ENCODE measurements at places on chromosomes 5 and 9. TPM values are rescaled to one million over a fixed set of nuclear protein-coding genes. Genes with fewer than 3 reads are reported as not detected.

DNA sequence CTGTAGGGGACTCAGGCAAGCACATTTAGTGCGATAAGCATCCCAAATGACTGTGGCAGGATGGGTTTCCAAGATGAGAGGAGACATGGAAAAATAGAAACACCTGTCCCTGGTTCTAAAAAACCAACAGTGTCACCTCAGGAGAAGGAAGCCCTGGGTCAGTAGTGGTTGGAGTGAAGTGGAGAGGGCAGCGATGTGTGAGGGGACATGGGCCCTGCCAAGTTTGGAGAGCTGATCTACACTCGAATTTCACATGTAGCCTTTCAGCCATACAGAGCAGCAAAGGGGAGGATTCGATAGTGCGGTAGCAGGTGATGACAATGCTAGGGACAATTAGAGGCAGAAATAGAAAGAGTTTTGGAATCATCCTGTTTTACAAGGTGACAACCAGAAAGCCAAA, 32.6 kb upstream of the LHX2 start:
- no peak for DNase-seq

GRCh38 chr5:80213466-80213865, 42.4 kb downstream of the SERINC5 start:
- no peak for DNase-seq

- no peak for DNase-seq
Measured at GRCh38 chr5:138929571-138929955, 54.4 kb upstream of the LRRTM2 start.

Gene F12
- 1.2 TPM for total RNA-seq

DNA sequence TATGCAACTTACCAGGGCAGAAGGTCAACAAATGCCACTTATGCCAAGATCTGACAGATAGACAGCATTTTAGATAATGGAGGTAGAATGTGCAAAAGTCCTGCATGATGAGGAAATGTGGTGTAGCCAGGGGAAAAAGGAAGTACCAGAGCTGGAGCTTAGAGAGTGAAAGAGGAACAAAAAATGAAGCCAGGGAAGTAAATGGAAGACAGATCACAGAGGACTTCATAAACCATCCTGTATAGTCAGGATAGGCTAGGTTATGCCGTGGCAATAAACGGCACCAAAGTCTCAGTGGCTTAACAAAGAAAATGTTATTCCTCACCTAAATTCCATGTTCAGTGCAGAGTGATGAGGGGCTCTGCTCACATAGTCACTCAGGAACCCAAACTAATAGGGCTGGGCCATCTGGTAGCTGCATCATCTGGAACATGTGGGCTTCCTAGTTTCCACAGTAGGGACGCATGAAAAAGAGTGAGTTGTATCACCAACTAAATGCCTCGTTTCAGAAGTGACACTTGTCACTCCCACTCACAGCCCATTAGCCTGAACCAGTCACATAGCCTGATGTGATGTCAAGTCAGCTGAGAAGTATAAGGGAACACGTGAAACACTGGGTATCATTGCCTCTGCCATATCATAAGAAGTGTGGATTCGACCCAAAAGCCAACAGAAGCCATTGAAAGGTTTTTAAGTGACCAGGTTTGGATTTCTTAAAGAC, 70.3 kb downstream of the SH3RF2 start:
- DNase-seq, result no peak

- DNase-seq, result no peak
Measured at GRCh38 chr5:79236362-79236969, 535 bp downstream of the JMY start.

- DNase-seq, result peak; percentile 15
Measured at GRCh38 chr5:122775550-122776542, 966 bp downstream of the SNX2 start.

DNA sequence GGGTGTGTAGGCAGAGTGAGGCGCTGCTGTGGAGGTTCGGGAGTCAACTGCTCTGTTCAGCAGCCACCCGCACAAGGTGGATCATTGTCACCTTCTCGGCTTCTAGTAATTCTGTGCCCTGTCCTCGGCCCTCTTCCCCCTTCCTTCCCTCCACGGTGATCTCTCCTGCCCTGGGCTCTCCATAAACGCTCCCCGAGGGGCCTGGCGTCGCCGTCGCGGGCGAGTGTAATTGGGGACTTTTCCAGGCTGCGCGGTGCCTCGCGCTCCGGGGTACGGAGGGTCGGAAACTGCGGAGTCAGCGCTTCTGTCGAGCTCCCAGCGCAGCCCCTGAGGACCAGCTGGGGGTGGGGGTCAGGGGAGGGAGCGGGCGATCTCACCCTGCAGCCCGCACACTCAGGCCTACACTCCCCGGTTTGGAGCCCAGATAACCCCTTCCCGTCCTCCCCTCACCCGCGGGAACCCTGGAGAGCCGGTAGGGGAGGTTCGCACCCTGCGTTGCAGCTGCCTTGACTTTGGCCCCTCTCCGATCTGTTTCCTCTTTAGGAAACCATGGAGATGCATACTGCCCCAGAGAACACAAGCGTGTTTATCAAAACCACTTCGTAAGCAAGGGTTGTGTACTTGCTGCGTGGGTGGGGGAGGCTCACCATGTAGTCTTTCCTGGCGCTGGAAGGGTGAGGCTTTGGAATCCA, 188.3 kb upstream of the ZNF618 start:
- no peak for DNase-seq

GRCh38 chr5:116479776-116480675, 94.6 kb downstream of the SEMA6A start:
- DNase-seq, result no peak

Gene BARX1
- not detected for total RNA-seq

Gene FBN2
- total RNA-seq, result 254 TPM

Gene ACSL6
- not detected for total RNA-seq

DNA sequence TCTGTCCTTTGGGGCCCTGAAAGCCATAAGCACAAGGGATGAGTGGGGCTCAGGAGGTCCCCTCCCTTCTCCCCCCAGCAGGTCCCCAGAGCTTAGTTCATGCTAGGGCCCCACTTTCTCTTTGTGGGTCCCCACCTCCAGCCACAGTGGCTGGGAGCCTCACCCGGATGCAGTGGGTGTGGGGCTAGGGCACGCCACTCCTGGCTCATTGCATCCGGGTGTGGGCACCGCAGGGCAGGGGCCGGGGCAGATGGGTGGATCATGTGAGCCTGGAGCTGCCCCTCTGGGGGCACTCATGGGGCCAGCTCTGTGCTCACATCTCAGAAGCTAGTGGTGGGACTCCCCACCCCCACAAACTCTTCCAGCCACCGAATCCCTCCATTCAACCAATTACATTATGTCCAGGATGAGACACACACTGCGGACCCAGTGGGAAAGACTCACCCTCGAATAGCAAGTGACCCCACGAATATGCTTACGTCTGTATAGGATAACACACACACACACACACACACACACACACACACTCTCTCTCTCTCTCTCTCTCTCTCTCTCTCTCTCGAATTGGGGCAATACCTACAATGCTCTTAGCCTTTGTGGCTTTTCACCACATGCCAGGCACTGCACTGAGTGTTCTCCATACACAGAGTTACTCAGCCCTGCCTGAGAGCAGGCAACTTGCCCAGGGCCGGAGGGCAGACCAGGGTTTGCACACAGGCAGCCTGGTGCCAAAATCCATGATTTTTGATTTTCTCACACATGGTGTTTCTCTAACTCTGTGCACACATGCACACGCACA, 16.8 kb upstream of the PHYKPL start:
- DNase-seq, result peak; percentile 73

DNA sequence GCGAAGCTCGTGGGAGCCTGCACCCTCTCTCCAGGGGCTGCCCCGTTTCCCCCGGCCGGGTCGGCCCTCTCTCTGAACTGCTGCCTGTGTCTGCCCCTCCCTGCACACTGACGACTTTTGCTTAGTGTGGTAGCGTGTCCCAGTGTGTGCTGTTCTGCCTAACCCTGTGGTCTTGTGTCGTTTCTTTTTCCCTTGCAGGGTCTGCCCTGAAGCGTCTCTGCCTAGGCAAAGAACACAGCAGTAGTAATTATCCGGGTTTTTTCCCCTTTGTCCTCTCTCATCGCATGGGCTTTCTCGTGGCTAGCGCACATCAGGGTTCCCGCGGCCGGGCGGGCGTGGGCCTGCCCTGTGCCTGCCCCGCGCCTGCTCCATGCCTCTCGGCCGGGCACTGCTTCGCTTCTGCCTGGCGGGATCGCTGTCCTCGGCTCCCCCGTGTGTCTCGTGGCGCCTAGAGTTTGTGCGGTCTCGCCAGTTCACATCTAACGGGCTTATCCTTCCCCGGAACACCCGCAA, 122.7 kb downstream of the WNK2 start:
- no peak for DNase-seq

Gene ADAM19
- total RNA-seq, result 150 TPM

Gene SIT1
- not detected for total RNA-seq

DNA sequence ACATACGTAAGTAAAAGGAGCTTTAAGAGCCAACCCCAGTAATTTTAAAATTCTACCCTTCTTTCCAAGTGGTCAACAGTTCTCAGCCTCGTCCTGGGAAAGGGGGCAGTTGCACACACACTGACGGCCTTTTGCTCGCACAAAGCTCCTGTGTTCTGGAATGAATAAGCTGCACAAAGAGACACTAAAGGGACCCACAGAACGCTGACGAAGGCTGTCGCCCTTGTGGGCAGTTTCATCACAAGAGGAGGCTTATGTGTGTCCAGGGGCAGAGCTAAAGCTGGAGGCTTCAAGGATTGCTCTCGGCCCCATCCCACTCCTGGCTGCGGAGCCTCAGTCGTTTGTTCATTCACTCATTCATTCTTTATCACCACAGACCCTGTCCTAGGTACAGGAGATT, 67.0 kb upstream of the NEK6 start:
- no peak for DNase-seq
